ENCODE measurements at places on chromosomes 4 and X. TPM values are rescaled to one million over a fixed set of nuclear protein-coding genes. Genes with fewer than 3 reads are reported as not detected.

FGA gene
- total RNA-seq: not detected

GAGE1 gene
- not detected for total RNA-seq

SPOCK3 gene
- total RNA-seq: not detected

CENPVL2 gene
- total RNA-seq: not detected

MAOB gene
- not detected for total RNA-seq

MAGEB10 gene
- total RNA-seq: not detected

BEND4 gene
- total RNA-seq: 0.05 TPM

DIPK2B gene
- total RNA-seq: 154 TPM

SMPX gene
- not detected for total RNA-seq

SNCA gene
- total RNA-seq: 67.6 TPM

GABRG1 gene
- not detected for total RNA-seq

KANTR gene
- 2.6 TPM for total RNA-seq

RXFP1 gene
- total RNA-seq: not detected

FGFR3 gene
- 3.9 TPM for total RNA-seq

LGI2 gene
- not detected for total RNA-seq

SLBP gene
- 80.0 TPM for total RNA-seq

PRPS2 gene
- 32.3 TPM for total RNA-seq

AMTN gene
- total RNA-seq: not detected

SLC26A1 gene
- total RNA-seq: 0.33 TPM

HEPH gene
- total RNA-seq: 1.5 TPM

GTPBP6 gene
- total RNA-seq: 52.0 TPM

NSUN7 gene
- 0.87 TPM for total RNA-seq

ZNF157 gene
- not detected for total RNA-seq

RAI2 gene
- 2.7 TPM for total RNA-seq

CT47B1 gene
- total RNA-seq: not detected

DUSP21 gene
- not detected for total RNA-seq

MAPK10 gene
- 0.07 TPM for total RNA-seq

PPEF1 gene
- not detected for total RNA-seq

ABCD1 gene
- 12.3 TPM for total RNA-seq

CSN1S1 gene
- not detected for total RNA-seq

FHDC1 gene
- total RNA-seq: 0.10 TPM

AMOT gene
- 1.6 TPM for total RNA-seq

PCDH10 gene
- total RNA-seq: 0.25 TPM

HELT gene
- not detected for total RNA-seq

RNF150 gene
- 0.05 TPM for total RNA-seq

XKRX gene
- total RNA-seq: 0.69 TPM

CT45A2 gene
- total RNA-seq: not detected

FRAS1 gene
- total RNA-seq: 4.1 TPM

LRCH2 gene
- 3.3 TPM for total RNA-seq

GDPD2 gene
- total RNA-seq: not detected

FAM241A gene
- total RNA-seq: 29.8 TPM
